Right atrium auricular region (tissue), 2 donors: ENCODE measurements at places on chromosomes 11 and 22. TPM values are rescaled to one million over a fixed set of nuclear protein-coding genes. Genes with fewer than 3 reads are reported as not detected.

DNA sequence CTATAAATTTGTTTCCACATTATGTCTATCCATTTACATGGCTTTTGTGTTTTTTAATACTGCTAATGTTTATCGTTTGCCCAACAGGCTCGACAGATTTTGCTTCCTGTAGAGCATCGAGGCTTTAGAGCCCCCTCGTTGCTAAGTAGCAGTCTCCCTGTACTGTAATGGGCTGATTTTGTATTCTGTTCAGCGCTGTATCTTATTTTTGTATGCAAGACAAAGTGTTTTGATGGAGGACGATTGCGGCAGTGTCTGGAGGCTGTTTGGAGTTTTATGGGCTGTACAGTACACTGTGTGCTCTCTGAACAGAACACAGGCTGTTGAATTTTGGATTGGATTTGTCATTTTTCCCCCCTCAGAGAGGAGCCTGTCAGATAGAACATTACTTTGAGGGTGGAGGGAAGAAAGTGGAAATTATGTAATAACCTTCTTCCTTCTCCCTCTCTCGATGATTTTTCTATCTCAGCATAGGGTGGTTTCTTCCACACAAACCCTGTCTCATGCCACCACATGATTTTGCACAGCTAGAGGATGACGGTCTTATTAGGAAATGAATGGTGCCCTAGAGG lies 104.4 kb downstream of the ZBTB16 start:
- peak; percentile 85 for DNase-seq

Gene HBE1
- total RNA-seq, result not detected

GRCh38 chr11:102438311-102439062 lies 14.1 kb downstream of the TMEM123 start:
- DNase-seq, result no peak

GRCh38 chr11:11045156-11045930 lies 187.5 kb upstream of the ZBED5 start:
- DNase-seq, result no peak

DNA sequence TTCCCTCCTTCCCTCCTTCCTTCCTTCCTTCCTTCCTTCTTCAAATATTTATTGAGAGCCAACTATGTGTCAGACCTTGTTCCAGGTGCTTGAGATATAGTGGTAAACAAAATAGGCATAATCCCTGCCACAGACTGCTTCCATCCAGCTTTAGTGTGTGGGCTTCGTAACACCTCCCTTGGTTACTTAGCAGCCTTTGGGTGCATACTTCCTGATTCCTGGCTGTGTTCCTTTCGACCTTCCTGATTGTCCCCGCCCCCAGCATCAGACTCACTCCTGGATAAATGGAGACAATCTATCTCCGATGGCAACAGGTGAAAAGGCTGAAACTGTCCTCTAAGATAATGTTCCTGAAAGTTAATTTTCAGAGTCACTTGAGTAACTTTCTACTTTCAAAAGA lies 13.5 kb downstream of the CCDC81 start:
- no peak for DNase-seq

DNA sequence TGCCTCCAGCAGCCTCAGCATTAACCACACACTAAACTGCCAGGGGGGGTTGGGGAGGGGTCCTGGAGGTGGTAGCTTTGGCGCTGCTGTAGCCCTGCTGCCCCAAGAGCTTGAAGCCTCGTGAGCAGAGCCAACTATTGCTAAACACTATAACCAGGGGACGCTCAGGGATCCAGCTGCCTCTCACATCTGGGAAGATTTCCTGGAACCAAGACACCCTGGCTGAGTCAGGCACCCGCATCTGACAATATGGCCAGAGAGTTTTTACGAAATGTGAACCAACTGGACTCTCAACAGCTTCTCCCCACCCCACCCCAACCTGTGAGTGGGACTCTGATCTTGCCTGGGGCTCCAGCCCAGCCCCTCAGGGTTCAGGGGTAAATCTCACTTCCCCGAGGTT lies 14.3 kb downstream of the C1QTNF6 start:
- peak; percentile 85 for DNase-seq

DNA sequence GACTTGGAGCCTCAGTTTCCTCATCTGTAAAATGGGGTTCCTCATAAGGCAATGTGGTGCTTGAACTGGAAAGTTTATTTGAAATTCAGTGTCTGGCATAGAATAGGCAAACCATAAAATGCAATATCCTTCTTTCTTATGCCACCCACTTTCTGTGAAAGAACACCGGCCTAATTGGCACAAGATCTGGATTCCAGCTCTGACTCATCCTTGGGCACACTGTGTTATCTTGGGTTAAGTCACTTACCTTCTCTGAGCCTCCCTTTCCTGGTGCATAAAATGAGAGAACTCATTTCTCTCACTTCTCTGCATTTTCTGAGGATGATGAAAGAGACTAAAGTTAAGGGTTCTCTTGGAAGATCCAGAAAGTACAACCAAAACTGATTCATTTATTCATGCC lies 5.1 kb downstream of the INSC start:
- no peak for DNase-seq
